ENCODE measurements at places on chromosomes 16 and 17.

- DNase-seq, result peak; percentile 66
Observed at GRCh38 chr17:20116683-20117309, 107.6 kb downstream of the SPECC1 start.

DNA sequence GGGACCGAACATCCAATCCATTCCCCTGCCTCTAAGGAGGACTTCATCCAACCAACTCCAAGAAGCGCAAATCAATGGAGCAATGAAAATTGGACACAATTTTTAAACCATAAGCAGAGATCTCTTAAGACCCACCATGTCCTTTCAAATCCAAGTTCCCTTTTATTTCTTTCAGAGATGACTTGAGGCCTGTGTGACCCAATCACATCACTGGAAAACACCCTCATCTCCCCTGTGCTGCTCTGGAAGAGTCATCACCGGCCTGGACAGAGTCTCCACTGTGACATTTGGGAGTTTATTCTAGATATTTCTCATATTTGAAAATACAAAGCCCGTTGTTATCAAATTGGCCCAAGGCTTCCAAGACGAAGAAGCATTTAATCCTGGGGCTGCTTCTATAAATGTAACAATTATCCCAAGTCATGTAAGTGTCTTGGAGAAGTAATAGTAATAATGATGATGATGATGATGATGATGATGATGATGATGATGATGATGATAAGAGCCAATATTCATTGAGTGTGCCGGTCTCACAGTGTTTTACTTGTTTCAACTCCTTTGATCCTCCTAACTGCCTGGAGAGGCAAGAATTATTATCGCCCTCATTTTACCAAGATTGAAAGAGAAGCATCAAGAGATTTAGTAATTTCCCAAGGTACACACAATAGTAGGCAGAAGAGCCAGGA is 72.1 kb downstream of the COPRS start:
- DNase-seq, result no peak

DNA sequence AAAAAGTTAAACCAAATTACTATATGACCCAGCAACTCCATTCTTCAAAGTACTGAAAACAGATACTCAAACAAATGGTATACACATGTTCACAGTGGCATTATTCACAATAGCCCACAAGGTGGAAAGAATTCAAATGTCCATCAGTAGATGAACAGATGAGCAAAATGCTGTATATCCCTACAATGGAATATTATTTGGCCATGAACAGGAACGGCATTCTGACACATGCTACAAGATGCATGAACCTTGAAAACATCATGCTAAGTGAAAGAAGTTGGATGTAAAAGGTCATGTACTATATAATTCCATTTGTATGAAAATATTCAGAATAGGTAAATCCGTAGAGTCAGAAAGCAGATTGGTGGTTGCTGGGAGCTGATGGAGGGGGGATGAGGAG is 73.5 kb upstream of the XYLT1 start:
- DNase-seq, result no peak

DNA sequence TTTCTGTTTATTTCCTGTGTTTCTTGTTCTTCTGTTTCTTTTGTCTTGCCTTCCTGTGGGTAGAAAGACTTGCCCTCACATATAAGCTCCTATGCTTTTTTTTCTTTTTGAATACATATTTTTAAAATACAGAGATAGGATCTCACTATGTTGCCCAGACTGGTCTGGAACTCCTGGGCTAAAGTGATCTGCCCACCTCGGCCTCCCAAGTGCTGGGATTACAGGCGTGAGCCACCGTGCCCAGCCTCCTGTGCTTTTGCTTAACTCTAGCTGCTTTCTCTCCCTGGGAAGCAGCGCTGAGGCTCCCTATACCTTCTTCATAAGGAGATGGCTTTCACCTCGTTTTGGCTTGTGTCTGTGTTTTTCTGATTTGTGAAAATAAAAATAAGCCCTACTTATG is 93.4 kb upstream of the FA2H start:
- DNase-seq, result no peak

- no peak for DNase-seq
Observed at GRCh38 chr17:48925251-48925990, 17.2 kb downstream of the UBE2Z start.

- no peak for DNase-seq
Observed at GRCh38 chr17:29469276-29469675, 79.1 kb downstream of the TAOK1 start.

GRCh38 chr16:48232493-48233040 is 11.5 kb upstream of the LONP2 start:
- no peak for DNase-seq

DNA sequence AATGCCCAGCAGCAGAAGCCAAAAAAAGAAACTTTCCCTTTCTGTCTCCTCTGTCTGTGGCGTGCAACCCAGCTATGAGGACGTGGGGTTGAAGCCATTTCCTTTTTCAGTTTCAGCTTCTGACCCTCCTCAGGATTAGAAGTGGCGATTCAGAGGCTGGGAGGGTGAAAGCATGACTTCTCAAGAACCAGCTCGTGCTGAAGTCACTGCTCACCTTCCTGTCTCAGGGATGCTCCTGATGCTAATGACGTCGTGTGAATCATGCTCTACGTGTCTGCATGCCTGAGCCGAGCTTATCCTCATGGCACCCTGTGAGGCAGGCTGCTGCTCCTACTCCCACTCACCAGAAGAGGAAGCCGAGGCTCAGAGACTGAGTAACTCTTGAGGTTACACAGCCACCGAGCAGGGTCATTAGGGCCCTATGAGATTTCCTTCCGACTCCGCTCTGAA is 5.7 kb upstream of the LPO start:
- no peak for DNase-seq

- no peak for DNase-seq
Observed at GRCh38 chr16:22348291-22348690, 26.1 kb downstream of the CDR2 start.

- DNase-seq, result peak; percentile 23
Observed at GRCh38 chr16:3101018-3101840, 2.1 kb upstream of the ZSCAN10 start.

DNA sequence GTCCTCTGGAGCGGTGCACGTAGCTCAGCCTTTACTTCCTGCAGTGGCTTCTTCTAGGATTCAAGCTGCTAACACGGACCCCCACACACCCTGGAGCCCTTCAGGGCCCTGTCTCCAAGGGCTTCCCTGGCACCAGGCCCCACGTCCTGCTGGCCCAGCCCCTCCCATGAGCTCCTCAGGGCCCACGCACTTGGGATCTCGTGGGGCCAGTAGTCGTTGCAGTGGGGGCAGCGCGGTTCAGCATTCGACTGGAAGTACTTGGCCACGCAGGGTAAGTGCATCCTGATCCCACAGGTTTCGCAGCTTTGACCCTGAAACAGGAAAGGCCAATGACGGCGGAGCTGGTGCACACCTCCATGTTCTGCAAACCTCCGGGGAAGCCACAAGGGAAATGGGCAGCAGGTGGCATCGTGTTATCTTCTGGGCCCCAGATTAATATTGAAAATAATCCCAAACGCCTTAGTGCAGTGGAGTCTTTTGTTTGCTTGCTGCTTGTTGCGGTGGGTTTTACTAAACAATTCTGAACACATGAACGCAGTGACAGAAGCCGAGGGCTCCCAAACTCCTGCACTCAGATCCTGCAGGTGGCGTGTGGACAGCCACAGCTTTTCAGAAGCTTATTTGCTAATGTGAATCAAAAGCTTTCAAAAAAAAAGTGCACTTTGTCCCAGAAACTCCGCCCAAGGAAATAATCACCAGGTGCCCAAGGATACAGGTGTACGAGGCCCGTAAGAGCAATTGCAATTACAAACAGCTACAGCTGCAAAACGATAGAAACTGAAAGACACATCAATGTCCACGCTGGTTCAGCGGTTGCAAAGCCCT is 22.4 kb downstream of the KDM8 start:
- no peak for DNase-seq

GRCh38 chr17:74868251-74868907 is 4.4 kb downstream of the FDXR start:
- DNase-seq, result no peak

DNA sequence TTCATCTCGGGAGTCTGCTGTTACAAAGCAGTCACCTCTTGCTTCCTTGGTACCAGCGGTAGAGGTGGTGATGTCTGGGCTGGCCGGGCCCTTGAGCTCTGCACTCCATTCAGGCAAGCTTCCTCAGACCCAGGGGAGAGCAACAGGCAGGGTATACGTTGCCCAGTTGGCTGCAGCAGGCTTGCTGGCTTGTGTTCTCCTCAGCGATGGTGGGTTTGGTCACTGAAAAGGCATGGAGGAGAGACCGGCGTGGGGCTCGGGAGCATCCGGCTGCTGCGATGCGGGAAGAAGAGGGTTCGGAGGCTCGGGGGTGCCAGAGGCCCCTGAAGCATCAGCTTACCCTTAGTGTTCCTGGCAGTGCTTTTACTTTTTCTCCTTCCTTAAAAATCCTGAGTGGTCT is 25.8 kb downstream of the SAP30BP start:
- DNase-seq, result no peak

DNA sequence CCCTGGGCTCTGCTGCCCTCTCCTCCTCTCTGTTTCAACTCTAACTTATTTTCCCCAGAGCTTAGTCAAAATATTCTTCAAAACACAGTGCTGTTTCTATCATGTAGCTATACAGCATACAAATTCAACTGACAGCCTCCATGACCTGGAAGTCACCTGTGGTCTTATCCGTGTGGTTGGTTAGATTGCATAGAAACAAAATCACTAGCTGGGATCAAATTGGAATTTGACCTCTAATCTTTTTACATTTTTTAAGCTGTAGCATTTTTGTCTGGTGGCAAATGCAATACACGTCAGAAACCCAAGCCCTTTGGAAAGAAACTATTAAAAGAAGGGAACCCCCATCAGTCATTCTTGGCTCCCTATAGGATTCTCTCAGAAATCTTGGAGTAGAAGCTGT is 57.3 kb downstream of the ABCC12 start:
- no peak for DNase-seq

DNA sequence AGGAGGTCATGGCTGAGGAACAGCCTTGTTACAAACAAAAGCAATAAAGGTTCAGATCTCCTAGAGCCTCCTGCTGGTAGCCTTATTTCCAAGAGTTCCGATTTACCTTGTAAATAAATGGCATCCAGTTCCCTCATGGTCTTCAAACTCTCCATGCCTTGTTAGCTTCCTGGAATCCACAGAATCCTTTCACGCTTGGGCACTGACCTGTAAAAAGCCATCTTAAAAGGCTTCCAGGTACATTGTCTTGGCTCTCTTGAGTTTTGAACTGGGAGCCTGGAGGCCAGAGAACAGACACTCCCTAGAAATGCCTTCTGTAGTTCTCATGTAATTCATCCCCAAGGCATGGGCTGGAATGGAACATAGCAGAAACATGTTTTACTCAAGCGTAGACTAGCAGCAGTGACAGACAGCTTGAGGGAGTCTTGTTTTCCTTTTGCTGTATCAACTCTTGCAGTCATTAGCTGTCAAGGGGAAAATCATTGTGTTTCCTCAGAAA is 207.9 kb downstream of the SNX29 start:
- DNase-seq, result no peak

DNA sequence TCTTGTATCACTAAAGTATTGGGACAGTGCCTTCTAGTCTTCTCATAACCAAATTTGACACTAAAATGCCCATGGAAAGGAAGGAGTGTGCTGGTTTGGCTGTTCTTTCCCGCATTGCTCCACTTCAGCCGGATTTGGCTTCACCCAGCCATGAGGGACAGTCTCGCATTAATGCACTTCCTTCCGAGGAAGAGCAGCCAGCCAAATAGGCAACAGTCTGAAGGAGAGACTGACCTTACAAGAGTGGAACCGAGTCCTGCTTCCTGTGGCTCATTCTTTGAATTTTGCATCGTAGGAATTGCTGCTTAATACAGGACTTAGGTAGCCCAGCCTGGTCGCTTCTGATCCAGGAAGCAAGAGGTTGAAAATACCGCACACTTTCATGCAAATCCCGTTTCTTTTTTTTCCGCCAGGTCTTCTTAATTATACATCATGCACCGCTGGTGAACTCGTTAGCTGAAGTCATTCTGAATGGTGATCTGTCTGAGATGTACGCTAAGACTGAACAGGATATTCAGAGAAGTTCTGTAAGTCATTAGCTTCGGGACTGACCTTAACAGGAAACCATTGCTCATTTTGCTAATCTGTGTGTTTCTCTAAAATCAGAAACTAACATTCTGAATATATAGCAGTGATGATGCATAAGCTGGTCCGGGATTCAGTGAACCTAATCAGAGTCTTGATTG is 38.2 kb downstream of the CLEC16A start:
- DNase-seq, result no peak

DNA sequence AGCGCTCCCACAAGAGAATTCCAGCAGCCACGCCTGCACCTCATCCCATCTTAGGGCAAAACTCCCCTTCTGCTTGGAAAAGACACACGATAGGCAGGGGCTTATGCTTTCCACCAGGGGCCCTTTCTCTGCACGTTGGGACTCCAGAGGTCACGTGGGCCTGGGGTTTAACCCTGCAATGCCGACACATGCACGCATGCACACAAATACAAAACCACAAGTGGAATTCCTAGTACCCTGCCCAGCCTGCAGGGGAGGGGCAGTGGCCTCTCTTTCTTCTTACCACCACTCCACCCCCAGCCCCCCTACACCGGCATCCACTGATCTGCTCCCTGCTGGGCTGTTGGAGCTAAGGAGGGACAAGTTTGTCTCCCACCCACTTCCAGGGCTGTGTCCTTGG is 16.8 kb upstream of the CCDC182 start:
- DNase-seq, result no peak

DNA sequence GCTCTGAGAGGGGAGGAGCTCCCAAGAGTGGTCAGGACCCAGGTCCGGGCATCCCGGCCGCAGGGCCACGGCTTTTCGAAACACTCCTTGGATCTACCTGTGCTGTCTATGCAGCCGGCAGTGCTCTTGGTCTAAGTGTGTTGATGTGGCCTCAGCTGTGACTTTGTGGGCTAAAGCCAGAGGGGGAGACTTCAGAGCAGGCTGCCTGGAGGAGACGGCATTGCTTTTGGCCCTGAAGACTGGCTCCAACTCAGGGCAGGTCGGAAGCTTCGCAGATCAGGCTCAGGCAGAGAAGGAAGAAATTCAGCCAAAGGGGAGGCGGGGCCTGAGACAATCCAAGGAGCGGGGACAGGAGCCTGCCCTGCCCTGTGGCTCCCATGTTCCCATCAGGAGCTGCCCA is 31.4 kb downstream of the PIEZO1 start:
- no peak for DNase-seq

All from CD8-positive, alpha-beta memory T cell (primary cell).